ENCODE measurements at places on chromosomes 6 and 20.

- no peak for DNase-seq
These were observed 336.6 kb downstream of the SYNE1 start for GRCh38 chr6:152300517-152300916.

GRCh38 chr20:58218665-58219341, 9.7 kb downstream of the ANKRD60 start:
- DNase-seq = no peak

DNA sequence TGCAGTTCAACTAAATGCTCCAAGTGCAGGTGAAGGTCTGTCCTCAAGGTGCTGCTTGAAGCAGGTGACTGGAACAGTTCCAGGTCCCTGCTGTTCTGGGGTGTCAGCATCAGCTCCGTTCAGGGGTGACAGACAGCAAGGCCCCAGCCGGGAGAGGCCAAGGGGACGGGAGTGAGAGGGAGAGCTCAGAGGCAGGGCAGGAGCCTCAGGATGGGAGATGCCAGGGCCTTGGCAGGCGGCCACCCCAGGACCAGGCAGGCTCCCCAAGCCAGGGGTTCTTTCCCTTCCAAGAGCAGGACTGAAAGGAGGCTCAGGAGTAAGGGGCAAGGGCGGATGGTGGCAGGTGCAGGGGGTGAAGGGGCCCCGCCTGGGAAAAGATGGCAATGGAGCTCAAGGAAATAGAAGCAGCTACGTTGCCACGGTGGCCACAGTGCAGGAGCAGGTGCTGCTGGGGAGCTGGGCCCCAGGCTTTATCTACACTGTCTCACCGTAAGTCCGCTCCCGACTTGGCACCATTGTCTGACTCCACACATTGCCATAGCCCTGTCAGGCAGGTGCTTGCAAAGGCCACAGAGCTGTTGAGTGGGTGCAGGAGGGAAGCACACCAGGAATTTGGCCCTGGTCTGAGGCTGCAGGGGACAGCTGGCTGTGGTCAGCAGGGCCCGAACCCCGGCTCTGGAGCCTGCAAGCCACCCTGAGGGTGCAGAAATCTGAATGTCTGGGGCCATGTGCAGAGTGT, 43.1 kb downstream of the ERMARD start:
- no peak for DNase-seq

DNA sequence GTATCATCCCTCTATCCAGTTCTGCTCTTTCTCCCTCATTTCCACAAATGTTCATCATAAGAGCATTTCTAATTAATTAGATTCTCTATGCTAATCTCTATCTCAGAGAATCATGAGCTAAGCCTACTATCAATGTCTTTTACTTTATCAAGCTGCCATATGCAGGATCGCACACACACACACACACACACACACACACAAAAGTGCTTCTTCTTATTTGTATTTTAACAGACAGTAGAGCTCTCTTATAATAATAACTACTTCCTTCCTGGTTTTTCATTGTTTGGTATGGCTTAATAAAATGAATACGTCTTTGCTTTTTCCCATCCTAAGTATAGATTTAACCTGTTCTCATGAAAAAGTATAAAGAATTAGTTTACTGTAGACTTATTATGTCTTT, 170.2 kb downstream of the HAO1 start:
- DNase-seq = no peak

GRCh38 chr20:44810061-44810390, 320 bp downstream of the RIMS4 start:
- no peak for DNase-seq

GRCh38 chr6:53894091-53894490, 99.3 kb downstream of the LRRC1 start:
- DNase-seq = peak; percentile 48

DNA sequence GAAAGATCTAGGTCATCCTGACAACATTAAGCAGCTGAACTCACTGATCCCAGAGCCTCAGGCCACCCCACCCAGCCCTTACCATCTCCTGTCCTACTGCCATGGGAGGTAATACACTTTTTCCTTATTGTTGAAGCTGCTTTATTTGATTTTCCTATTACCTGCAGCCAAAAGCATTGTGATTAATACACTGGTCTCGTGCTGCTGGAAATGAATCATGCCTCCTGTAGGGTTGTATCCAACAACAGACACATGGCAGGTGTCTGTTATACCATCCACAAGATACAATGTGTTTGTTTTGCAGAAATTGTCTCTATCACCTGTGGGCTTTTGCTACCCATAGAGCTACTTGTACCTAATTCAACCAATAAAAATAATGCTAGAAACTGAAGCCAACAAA, 34.2 kb downstream of the MYLIP start:
- DNase-seq = no peak

- no peak for DNase-seq
These were observed 102.1 kb upstream of the LAMP5 start for GRCh38 chr20:9412309-9412708.

DNA sequence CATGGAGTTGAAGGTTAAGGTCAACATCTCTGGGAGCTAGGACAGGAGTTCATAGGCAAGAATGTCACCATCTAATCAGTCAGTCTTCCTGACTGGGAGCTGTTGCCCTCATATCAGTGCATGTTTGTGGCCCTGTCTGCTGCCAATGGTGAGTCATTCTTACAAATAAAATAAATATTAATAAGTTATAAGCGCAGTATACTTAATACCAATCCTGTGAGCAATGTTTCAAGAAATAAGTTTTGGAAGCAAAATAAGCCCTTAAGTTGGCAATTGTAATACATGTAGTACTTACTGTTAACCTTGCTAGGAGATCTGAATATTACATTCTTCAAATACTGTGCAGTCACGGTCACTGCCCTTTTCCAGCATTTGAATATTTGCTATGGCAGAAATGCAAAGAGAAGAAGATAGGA, 20.2 kb upstream of the MDGA1 start:
- DNase-seq = no peak

DNA sequence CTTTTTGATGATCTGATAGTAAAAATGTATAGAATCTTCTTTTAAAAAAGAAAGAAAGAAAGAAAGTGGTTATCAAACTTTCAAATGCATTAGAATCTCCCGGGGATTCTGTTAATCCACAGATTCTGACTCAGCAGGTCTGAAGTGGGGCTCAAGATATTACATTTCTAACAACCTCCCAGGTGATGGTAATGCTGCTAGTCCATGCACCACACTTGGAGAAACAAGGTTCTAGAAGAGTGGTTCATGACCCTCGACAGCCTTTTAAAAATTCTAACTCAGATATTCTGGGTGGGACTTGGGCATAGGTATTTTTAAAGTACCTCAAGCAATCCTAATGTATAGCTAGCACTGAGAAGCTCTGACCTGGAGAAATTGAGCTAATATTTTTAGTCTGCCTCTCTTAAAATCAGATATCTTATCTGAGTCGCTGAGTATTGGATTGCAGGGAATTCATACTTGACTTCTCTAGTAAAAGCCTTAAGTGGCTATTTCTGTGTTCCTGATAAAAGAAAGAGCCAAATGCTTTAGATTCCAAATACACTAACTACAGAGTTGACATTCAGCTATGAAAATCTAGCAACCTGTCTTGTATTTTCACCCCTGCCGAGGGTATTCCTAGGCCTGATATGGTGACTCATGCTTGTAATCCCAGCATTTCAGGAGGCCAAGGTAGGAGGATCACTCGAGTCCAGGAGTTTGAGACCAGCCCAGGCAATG, 252.4 kb downstream of the PHACTR1 start:
- no peak for DNase-seq
